ENCODE measurements at places on chromosomes 1 and 21. TPM values are rescaled to one million over a fixed set of nuclear protein-coding genes. Genes with fewer than 3 reads are reported as not detected.

Gene TNN
- 3.6 TPM for total RNA-seq

DNA sequence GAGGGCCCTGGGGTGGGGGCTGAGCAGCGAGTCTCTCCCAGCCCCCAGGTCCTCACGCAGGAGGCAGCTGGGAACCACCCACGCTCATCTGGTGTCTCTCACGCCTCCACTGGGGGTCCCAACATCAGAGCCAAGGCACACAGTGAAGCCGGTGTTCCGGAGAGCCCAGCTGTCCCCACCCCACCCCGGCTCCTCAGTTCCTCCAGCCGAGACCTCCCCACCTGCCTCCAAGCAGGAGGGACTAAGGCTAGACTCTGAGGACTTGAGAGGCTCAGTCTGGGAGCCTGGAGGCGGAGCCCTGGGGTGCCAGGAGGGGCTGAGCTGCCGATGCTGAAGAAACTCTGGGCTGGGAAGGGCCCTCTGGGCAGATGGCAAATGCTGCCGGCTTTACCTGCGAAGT, 1.6 kb upstream of the HPCA start:
- DNase-seq = no peak

DNA sequence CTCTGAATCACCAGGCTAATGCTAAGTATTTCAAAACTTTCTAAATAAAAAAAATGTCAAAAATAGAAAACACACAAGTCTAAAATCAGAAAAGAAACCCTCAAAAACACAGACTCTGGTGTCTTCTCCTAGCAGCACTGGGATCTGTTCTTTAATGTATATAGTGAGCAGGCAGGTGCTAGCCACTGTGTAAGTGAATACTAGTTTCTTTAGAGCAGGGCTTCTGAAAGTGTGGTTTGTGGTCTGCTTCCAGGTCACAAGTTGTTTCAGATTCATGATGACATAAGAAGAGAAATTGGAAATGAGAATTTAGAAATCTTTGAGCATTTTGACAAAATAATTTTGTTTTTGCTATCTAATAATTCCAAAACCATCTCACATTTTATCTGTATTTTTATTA, 763.1 kb downstream of the USP25 start:
- no peak for DNase-seq

Gene TSPEAR
- 0.06 TPM for total RNA-seq

Gene PROX1
- 11.1 TPM for total RNA-seq

- DNase-seq = peak; percentile 68
These were observed 54.3 kb downstream of the ADARB1 start for GRCh38 chr21:45128613-45129188.

DNA sequence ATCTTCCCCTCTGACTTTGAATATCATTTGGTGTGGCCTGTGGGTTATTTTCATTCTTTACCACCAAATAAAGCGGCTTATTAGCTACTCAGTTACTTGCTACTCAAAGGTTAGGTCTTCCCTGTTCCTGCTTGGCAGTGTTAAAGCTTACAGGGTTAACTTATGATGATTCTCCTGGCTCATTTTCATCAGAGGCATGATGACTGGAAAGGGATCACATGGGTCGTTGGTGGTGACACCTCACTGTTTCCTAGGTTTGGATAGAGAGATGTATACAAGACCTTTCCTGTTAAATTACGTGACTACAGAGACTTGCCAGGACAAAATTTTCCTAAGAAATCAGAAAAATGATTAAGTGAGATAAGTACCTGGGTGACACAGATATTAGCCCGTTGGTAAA, 27.4 kb downstream of the MRPS6 start:
- no peak for DNase-seq

Gene OR2L13
- not detected for total RNA-seq

DNA sequence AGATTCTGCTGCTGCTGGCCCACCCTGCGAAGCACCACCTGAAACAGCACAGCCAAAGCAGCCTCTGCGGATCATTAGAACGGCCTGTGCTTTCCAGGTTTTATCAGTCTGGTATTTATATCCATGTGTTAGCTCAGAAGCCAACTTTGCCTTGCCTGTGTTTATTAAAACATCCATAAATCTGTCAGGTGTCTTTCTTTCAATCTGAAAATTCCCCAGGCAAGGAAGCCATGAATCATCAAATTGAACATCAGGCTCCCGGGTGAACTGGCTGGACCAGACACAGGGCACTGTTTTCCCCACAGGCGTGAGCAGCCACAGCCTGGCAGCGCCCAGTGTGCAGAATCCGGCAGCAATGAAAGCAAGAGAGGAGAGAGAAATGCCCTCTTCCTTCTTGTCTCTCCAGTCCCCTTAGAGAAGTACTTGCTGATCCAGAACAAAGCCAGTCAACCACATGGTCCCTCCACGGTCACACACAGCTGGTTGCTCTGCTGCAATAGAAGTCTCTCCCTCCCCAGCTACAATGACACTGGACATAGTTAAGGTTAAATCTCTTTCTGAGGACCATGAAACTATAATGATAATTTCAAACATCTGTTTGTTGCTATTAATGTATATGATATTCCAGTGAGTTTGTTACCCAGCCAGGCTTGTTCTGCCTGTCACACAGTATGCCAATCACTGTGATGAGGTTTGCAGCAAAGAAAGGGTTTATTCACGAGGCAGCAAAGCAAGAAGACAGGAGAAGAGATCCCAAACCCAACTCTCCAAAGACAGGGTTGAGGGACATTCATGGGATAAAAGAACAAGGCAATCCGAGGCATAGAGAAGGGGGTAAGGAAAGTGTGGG, 212.1 kb upstream of the FMN2 start:
- no peak for DNase-seq

Gene LZIC
- total RNA-seq = 39.1 TPM

Gene MLLT11
- total RNA-seq = 3.6 TPM

DNA sequence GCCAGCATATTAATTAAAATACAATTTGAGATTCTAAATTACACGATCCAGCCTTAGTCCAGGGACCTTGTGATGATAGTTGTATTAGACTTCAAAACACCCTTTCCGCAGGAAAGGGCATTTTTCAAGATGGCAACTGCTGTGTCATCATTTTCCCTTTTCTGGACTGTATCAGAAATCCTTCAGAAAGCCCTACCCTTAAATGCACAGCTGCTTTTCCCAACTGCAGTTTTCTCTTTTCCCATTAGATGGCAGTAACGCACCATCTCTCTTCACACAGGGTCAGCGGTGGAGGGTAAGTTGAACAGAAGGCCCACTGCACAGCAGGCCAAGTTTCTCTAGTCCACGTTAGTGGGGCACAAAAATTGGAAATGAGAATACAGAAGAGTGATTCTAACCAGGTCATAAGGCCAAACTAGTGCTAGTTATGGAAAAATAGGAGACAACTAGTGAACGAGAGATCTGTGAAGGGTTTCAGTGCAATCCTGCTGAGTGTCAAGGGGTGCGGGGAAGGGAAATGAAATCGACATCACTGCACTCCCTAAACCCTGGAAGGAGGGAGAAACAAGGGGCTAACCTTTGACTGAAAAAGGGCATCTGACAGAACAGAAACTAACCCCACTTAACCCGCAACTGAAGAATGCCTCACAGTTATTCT, 22.1 kb upstream of the TDRD10 start:
- peak; percentile 79 for DNase-seq

DNA sequence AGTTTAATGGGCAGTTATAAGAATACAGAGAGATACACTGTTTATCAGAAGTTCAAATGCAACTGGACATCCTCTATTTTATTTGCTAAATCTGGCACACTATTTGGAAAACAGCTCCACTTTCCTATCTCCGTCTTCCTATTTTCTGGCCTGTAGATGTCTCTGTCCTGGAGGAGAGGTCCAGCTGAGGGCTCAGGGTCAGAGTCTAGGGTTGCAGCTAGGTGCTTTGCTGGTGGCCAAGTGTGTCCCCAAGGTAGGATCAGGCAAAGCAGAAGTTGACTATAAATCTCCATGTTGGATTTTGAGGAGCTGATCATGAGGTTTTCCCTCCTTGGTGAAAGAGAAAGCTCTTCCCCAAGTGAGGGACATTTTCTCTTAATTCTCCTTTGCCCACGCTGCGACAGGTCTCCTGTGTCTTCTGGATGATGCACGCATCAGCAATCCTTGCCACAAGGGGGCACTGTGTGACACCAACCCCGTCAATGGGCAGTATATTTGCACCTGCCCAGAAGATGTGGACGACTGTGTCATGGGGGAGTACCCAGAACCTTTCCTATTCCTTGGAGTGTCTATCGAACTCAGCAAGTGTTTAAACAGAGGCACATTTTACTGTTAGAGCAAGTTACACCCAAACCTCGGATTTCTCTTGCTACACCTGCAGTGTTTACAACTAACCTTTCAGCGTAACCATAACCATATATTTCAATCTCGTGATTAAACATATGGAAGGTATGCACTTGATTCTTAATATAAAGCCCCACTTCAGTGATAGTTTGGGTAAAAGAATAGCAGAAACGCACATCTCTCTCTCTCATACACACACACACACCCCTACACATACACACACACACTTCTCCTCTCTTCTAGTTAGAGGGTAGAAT, 10.2 kb downstream of the ADAM30 start:
- DNase-seq = peak; percentile 56

DNA sequence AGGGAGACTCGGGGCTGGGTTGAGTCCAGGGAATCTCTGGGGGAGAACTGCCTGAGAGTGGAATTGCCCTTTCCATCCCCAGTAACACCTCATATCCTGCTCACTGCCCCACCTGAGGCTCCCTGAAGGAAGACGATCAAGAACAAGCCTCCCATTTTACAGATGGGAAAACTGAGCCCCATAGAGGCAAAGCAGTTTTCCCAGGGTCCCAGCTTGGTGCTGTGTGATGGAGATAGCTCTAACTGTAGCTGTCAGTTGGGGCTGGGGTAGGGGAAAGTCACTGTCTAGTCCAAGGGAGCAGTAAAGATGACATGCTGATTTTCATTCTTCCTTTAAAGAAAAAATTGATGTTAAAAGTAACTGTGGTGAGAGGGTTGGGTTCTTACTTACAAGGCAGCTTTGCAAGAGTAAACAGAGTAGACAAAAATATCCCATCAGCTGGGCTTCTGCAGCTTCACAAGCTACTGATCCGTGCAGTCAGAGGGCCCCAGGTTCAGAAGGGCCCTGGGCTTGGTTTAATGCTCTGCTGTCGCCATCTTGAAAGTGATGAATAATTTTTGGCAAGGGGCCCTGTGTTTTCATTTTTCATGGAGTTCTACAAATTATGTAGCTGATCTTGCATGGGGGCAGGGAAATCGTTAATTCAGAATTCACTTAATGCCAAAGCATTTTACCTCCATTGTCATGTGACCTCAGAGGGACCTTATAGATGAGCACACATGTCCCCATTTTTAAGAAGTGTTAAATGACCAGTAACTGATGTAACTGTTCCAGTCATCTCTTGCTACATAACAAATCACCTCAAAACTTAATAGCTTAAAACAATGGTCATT, 17.6 kb upstream of the TNFRSF1B start:
- DNase-seq = no peak
